Ascending aorta (tissue), 2 donors: ENCODE measurements at places on chromosomes 5 and 9.

DNA sequence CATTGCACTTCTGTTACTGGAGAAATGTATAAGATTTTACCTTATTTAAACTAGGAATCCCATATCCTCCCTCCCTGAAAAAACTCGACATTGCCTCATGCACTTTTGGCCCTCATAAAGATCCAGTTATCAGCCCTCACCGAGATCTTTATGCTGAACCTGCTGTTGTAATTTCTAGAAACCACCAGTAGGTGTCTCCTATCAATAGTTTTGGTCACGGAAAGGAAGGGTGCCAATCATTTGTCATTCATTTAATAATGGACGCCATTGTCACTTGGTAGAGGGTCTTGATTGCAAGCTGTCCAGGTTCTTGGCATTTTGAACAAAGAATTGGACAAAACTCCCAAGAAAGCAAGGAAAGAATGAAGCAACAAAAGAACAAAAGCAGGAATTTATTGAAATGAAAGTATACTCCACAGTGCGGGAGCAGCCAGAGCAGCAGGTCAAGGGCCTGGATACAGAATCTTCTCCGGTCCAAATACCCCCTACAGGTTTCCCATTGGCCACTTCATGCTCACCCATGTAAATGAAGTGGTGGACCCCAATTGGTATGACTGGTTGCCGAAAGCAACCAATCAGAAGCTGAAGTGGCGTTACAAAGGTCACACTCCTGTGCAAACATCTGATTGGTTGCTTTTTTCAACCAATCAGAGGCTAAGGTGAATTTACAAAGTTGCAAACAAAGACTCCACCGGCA is 524.3 kb downstream of the PSAT1 start:
- H3K4me1 ChIP-seq: no peaks in the 10 kb centered on the region
- no peaks in the 10 kb centered on the region for H3K36me3 ChIP-seq
- no peak for DNase-seq
- no peak overlapping the region for H3K27ac ChIP-seq

DNA sequence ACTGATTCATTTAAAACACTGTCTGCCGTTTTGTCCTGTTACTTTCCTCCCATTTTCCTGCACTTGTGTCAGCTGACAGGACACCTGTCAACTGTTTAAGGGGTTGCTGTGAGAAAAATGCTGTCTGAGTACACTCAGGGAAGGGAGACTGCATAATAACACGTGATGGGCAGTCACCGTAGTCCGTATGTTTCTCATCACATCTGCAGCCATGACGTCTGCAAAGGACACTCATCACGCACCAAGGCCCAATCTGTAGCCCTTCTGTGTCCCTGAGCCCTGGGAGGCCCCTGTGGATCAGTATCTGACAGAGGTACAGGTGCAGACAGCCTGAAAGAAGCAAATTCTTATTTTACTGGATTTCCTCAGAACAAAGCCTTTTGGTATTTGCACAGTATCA is 396.3 kb downstream of the YTHDC2 start:
- H3K27ac ChIP-seq: no peak overlapping the region
- H3K4me3 ChIP-seq: no peak overlapping the region
- no peaks in the 10 kb centered on the region for H3K27me3 ChIP-seq
- no peaks in the 10 kb centered on the region for H3K36me3 ChIP-seq

- no peaks in the 10 kb centered on the region for H3K4me1 ChIP-seq
- no peak for DNase-seq
- no peak overlapping the region for H3K27ac ChIP-seq
- H3K36me3 ChIP-seq: no peaks in the 10 kb centered on the region
- H3K27me3 ChIP-seq: no peaks in the 10 kb centered on the region
- H3K4me3 ChIP-seq: no peak overlapping the region
Measured at GRCh38 chr5:58855851-58856739, 273.2 kb downstream of the RAB3C start.

DNA sequence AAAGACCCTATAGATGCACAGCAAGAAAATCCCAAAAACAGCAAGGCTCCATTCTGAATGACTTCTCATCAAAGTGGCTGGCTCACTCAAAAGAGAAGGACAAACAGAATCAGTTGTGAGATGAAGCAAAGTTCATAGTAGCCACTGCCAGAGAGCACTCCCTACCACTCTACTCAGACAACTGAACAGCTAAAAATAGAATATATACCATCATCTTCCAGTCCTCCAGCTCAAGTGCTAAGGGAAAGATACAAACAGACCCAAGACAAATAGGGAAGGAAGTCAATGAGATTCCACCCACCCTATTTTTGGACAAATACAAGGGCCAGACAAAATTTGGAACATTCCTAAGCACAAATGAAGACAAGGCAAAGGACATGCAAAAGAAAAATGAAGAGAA is 20.6 kb downstream of the GNAQ start:
- H3K4me3 ChIP-seq: no peak overlapping the region
- H3K27me3 ChIP-seq: no peaks in the 10 kb centered on the region
- H3K36me3 ChIP-seq: no peaks in the 10 kb centered on the region
- H3K27ac ChIP-seq: peak overlapping the region; percentile 11

DNA sequence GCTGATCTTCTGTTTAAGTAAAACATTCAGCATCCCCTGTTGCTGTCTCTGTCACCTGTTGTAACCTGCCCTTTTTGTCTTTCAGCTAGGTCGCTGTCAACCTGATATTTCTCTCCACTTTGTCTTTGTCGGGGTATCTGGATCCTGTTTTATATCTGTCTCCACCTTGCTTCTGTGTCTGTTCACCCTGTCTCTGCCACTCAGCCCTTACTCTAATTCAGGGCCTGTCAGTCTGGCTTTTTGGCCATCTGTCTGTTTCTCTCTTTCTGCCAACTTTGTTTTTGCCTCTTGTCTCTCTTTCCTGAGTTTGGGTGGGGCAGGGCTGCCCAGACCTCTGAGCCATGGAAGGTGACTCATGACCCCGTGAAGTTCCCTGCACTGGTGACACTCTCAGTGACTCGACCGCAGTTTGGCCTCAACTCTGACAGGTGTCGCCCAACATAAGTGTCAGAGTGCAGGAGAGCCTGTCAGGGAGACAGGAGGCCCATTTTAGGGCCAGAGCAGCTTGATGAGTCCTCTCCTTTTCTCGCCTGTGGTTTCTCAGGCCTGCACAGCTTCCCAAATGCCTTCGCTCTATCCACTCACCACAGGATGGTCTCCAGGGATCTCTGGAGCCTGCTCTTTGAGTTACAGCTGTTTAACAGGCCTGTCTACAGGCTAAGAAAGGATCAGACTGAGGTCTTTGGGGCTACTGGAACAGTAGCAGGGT is 868 bp downstream of the ZBTB43 start:
- H3K4me1 ChIP-seq: peaks cover 13% of the 10 kb centered on the region
- peaks cover 10% of the 10 kb centered on the region for H3K36me3 ChIP-seq

- H3K4me3 ChIP-seq: no peak overlapping the region
- H3K36me3 ChIP-seq: peaks cover 4% of the 10 kb centered on the region
- no peaks in the 10 kb centered on the region for H3K4me1 ChIP-seq
- H3K27me3 ChIP-seq: no peaks in the 10 kb centered on the region
- no peak overlapping the region for H3K27ac ChIP-seq
Measured at GRCh38 chr9:85971731-85972130, 30.8 kb downstream of the NAA35 start.

- H3K4me3 ChIP-seq: peak overlapping the region; percentile 58
- no peaks in the 10 kb centered on the region for H3K36me3 ChIP-seq
- no peaks in the 10 kb centered on the region for H3K27me3 ChIP-seq
- no peak for DNase-seq
- H3K27ac ChIP-seq: no peak overlapping the region
Measured at GRCh38 chr5:163565931-163566608, 60.7 kb downstream of the MAT2B start.

GRCh38 chr9:88308831-88309560 is 79.2 kb upstream of the SPIN1 start:
- no peaks in the 10 kb centered on the region for H3K27me3 ChIP-seq
- no peak overlapping the region for H3K4me3 ChIP-seq
- no peak overlapping the region for H3K27ac ChIP-seq
- no peaks in the 10 kb centered on the region for H3K4me1 ChIP-seq
- DNase-seq: no peak
- no peaks in the 10 kb centered on the region for H3K36me3 ChIP-seq

DNA sequence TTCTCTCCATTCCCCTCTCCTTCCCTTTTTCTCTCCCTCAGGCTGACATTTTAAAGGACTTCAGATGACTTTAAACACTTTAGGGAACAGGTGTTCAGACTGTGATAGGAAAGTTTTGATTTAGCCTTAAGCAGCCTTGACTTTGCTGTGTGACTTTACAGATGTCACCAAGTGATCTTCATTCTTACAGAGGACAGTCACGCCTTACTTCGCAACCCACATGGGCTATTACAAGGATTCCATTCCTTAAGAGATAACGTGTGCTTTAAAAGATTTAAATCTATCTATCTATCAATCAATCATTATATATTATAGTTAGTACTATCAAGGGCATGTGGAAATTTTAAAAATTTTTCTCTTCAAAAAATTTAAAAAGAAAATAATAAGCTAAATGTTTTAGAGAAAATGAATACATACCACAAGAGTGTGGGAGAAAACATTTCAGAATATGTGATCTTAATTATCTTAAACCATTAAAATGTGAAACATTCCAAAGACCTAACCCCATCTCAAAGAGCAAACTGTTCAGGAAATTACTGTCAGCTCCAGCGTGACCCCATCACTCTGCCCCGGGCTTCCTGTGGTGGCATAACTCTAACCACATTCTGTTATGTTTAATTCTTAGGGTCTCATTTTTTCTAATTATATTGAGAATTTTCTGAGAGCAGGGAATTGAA is 530.5 kb downstream of the SEMA5A start:
- no peaks in the 10 kb centered on the region for H3K4me1 ChIP-seq
- DNase-seq: no peak
- H3K27ac ChIP-seq: no peak overlapping the region
- no peak overlapping the region for H3K4me3 ChIP-seq
- no peaks in the 10 kb centered on the region for H3K36me3 ChIP-seq

DNA sequence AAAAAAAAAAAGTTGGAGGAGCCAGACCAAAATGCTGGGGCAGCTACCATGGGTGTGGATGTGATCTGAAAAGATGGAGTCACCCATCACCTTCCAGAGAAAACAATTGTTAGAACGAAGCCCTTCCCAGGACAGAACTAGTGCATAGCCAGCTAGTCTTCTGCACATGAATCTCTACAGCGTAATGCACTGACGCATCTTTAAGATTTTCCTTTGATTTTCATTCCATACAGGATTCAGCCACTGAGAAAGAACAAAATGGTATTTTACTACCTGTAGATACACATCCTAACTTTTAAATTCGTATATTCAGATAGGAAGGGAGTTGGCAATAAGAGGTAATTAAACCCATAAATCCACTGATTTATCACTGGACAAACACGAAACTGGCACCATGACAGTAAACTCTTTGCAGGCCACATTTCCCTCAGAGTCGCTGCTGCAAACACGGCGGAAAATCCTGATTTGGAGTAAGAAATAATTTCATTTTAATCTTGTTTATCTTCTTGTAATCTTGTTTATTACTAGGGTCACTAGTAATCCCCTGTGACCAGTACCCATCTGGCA is 206.6 kb downstream of the SPOCK1 start:
- H3K4me1 ChIP-seq: no peaks in the 10 kb centered on the region
- no peak overlapping the region for H3K4me3 ChIP-seq
- H3K27ac ChIP-seq: no peak overlapping the region
- no peaks in the 10 kb centered on the region for H3K27me3 ChIP-seq
- no peak for DNase-seq
- no peaks in the 10 kb centered on the region for H3K36me3 ChIP-seq

GRCh38 chr9:34126207-34127034 is at the start of gene DCAF12:
TSS of gene DCAF12 (minus strand) at chr9:34126698. CDS start at chr9:34126431, 267 bp downstream.
- no peaks in the 10 kb centered on the region for H3K27me3 ChIP-seq
- H3K4me3 ChIP-seq: peak within 1 kb of the TSS; percentile 61
- peak; percentile 93 for DNase-seq
- H3K27ac ChIP-seq: peak within 1 kb of the TSS; percentile 90
- H3K4me1 ChIP-seq: peaks cover 12% of the 10 kb centered on the region

DNA sequence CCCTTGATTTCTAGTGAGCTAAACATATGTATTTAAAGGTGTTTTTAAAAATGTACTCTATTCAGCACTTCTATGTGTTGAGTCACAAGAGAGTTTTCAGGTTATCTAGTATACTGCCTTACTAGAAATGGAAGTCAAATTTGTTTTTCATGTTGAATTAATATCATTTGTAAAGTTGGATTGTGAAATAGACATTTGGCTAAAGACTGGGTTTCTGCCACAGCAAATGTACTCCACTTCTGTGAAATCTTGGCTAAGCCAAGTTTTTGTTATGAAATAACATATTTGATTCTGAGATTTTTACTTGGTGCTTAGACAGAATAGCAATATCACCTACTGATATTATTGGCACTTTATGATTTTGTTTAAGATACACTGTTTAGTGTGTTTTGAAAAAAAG is 106.0 kb downstream of the CWC27 start:
- no peak for DNase-seq
- H3K36me3 ChIP-seq: no peaks in the 10 kb centered on the region
- no peak overlapping the region for H3K4me3 ChIP-seq
- H3K27ac ChIP-seq: no peak overlapping the region
- no peaks in the 10 kb centered on the region for H3K4me1 ChIP-seq
- no peaks in the 10 kb centered on the region for H3K27me3 ChIP-seq

GRCh38 chr9:4865681-4866080 is 72.9 kb downstream of the RCL1 start:
- H3K36me3 ChIP-seq: no peaks in the 10 kb centered on the region
- H3K27me3 ChIP-seq: no peaks in the 10 kb centered on the region
- peaks cover 43% of the 10 kb centered on the region for H3K4me1 ChIP-seq
- no peak for DNase-seq
- H3K4me3 ChIP-seq: no peak overlapping the region

GRCh38 chr9:127463911-127464310 is 12.6 kb downstream of the LRSAM1 start:
- H3K27me3 ChIP-seq: no peaks in the 10 kb centered on the region
- no peaks in the 10 kb centered on the region for H3K4me1 ChIP-seq
- H3K4me3 ChIP-seq: no peak overlapping the region
- peaks cover 73% of the 10 kb centered on the region for H3K36me3 ChIP-seq
- no peak for DNase-seq

GRCh38 chr9:87054999-87055686 is 107.8 kb upstream of the GAS1 start:
- no peak for DNase-seq
- H3K4me3 ChIP-seq: no peak overlapping the region
- H3K27me3 ChIP-seq: no peaks in the 10 kb centered on the region
- no peak overlapping the region for H3K27ac ChIP-seq
- H3K36me3 ChIP-seq: no peaks in the 10 kb centered on the region
- H3K4me1 ChIP-seq: no peaks in the 10 kb centered on the region

DNA sequence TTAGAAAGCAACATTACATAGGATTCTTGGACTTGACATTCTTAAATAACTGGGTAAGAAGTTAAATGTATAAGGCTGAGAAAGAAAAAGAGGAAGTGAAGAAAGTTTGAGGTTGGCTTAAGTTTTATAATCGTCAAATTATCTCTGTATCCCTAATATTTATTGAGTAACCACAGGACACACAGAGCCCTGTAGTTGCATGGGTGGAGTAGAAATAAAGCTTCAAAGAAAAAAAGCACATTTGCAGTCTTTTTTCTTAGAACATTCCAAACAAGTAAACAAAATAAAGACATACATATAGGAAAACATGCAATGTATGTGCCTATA is 137.0 kb downstream of the CCDC192 start:
- no peak overlapping the region for H3K27ac ChIP-seq
- DNase-seq: no peak
- no peak overlapping the region for H3K4me3 ChIP-seq
